ENCODE measurements at places on chromosomes 7 and 10.

DNA sequence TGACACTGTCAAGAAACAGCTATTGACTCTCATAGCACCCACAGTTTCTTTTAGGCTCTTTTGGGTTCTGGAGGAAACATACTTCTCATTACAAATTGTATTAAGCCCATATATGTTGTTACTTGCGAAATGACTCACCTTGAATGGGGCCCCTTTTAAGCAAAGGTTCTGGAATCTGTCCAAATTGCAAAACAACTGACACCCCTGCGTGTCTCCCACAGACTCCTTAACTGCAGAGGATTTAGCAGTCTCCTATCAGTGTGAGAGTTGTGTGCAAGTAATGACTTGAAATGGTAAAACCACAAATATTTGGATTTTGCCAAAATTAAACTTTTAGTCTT is 192.3 kb downstream of the DNAJC1 start:
- no peak for DNase-seq

GRCh38 chr7:91375378-91375777 is 111.1 kb downstream of the FZD1 start:
- DNase-seq = no peak

DNA sequence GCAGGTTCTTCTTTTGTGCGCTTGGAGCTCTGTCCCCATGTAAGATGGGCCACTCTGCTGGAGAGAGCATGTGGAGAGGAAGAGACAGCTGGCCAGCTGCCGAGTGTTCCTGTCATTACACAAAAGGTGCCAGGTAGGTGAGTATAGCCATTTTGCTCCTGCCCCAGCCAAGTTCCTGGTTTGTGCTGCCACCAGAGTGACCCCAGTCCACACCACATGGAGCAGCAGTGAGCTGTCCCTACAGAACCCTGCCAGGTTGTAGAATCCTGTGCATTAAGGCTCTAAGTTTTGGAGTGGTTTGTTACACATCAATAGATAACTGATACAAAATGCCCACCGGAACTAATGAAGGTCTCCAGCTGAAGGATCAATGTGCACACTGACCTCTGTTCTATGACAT is 84.6 kb upstream of the GHITM start:
- DNase-seq = peak; percentile 78

DNA sequence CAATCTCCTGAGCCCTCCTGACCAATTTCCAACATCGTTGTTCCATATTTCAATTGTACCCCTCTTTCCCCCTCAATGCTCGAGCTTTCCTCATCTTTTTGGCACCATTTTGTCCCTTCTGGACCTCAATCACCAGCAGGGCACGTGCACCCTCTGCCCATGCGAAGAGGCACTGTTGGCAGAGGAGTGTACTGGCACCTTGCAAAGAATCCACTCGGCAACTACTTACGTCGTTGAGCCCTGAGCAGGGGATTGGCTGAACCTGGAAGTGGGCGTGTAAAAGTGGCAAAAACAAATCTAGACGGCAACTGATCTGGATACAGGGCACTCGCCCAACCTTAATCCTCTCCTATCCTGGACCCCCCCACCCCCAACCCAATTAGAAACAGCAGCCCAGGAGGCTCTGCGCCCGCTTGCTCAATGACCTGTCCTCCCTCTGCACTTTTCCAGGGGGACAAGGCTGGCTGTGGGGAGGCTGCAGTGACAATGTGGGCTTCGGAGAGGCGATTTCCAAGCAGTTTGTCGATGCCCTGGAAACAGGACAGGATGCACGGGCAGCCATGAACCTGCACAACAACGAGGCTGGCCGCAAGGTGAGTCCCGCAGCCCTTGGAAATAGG is 18.8 kb downstream of the WNT8B start:
- DNase-seq = peak; percentile 57

DNA sequence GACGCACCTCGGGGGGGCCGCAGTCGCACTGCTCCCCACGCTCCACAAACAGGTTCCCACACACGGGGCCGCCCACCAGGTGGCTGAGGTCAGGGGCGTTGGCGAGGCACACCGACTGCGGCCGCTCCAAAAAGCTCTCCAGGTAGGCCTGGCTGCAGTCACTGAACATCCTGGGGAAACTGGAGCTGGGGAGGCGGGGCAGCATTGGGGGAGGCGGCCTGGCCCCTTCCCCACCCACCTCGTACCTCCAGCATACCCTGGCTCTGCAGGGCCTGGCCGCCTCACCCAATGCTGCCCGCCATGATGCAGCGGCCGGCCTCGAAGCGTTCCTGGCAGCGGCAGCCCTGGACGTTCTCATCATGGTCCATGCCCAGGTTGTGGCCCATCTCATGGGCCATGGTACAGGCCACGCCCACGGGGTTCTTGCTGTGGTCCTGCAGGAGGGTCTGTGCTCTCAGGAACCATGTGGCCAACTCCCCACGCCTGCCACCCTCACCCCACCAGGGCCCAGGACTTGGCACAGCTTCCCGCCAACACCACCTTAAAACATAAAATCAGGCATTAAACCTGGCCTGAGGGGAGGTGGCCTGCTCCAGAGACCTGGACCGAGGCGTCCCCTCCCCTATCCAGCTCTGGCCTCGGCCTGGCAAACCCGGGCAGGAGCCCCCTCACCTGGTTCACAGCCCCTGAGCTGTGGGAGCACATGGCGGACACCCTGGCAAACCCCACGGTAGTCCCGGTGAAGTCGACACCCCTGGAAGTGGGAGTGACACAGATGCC is 5.0 kb downstream of the ADAM8 start:
- DNase-seq = no peak

- no peak for DNase-seq
Measured at GRCh38 chr7:33061282-33061937, 1.2 kb downstream of the NT5C3A start.

- no peak for DNase-seq
Measured at GRCh38 chr10:46326066-46326465, 39.3 kb downstream of the ANTXRL start.

GRCh38 chr7:91571601-91572000 is 307.4 kb downstream of the FZD1 start:
- no peak for DNase-seq

- no peak for DNase-seq
Measured at GRCh38 chr10:7795605-7796004, 7.6 kb downstream of the ATP5F1C start.

DNA sequence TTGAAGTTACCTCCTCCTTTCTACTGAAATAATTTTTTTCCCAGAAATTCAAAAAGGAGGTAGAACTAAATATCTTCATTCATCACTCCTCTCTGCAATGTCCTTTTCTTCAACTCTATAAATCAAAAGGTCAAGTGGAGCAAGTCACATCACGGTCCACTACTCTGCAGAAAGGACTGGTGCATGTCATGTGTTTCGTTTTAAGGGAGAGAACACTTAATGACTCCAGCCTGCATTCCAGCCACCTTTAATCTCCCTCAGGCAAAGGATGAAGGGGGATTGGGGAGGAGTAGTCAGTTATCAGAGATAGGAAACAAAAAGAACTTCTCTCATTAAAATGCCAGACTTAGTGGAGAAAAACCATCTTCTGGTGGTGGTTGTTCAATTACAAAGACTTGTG is 78.9 kb downstream of the ANK3 start:
- DNase-seq = no peak

DNA sequence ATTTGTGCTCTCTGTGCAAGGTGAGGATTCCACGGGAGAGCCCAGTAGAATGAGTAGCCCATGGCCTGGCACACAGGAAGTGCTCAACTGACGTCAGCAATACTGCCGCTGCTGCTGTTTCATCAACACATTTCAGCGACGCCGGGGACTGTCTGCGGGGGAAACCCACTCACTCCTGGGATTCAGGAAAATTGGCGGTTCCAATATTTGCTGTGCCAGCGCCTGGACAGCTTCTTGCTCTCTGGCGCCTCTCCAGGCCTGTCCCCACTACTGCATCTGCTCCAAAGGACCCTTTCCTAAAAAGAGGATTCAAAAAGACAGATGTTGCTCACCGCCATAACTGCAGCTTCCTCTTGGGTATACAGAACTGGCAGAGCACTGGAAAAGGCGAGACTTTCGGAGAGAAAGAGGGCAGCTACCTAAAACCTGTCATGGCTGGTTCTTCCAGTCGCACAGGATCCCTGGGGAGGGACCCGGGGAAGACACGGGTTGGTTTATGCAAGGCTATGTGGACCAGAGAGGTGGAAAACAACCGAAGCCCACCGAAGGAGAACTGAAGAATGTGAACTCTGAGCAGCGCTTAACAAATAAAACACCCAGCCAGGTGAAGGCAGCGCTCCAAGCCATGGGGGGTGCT is 39.7 kb upstream of the ENO4 start:
- no peak for DNase-seq

- no peak for DNase-seq
Measured at GRCh38 chr10:117214401-117214800, 17.1 kb downstream of the KCNK18 start.

DNA sequence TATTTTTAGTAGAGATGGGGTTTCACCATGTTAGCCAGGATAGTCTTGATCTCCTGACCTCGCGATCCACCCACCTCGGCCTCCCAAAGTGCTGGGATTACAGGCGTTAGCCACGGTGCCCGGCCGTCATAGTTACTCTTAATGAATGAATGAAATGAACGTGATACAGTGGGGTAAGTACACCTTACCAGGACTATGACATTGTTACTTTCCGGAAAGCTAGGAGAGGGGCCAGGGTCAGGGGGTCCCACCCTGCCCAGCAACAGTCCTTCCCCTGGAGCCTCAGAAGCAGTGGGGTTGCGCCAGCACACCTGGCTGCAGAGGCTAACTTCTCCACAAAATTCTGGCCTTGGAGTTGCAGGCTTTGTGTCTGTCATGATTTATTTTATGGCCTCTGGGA is 21.4 kb downstream of the VSTM4 start:
- DNase-seq = no peak

DNA sequence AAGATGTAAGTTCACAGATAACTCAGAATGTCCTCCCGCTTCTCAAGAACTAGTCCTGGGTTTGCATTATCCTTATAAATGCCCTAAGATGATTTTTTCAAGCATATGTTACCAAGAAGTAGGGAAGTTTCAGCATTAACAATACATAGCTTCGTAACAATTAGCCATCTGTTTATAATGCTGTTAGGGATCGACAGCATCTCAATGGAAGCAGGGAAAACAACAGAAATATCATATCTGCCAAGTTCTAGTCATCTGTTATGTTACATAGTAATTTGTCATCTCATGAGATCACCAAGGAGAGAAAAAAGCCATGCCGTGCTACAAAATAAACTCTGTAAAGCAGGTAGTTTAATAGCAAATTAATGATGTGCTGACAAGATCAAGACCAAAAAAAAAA is 731.5 kb upstream of the C7orf33 start:
- no peak for DNase-seq

- DNase-seq = no peak
Measured at GRCh38 chr7:48548667-48549066, 375.7 kb upstream of the CDC14C start.

- DNase-seq = no peak
Measured at GRCh38 chr10:10417671-10418070, 600.0 kb upstream of the CELF2 start.

DNA sequence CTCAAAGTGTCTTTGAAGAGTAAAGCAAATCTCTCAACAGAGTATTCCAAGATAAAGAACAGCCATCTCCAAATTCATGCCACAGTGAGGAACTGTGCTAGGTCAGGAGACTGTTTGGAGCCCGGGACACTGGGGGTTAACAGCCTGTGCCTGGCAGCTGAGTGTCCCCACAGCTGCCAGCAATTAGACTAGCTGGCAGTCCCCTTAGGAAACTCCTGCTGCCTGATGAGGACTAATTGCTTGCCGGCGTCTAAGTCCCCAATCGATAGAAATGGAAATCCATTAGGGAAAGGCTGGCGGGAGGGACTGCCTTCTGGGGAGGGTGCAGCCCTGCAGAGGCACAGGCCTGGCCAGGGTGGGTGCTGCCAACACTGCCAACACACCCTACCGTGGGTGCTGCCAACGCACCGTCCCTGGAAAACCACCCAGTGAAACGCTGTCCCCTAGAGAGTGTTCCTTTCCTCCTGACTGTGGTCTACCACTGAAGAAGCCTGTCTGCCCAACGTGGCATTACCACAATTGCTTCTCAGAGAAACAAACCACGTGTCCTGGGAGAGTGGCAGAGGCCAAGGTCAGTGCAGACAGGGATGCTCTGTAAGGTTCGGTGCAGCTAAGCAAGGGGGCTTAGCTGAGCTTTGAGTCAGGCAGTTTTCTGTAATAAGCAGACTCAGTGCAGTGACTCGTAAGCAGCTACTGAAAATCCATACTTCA is 60.8 kb downstream of the XRCC2 start:
- DNase-seq = peak; percentile 96

DNA sequence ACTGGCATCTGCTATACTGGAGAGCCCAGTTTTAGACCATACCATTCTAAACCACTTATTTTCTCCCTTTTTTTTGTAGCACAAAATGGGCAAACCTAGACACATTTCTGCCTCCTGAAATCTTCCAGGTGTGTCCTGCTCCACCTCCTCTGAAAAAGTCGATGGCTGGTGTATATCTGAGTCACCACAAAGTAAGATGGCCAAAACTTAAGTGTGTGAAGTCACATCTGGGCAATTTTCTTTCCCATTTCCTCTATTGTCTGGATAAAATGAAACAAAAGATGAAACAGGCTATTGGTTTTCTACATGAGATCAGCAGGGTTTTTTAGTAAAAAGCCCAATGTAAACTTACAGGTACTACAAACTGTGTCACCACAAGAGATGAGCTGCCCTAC is 65.5 kb downstream of the OSBPL3 start:
- DNase-seq = no peak

- no peak for DNase-seq
Measured at GRCh38 chr7:4030346-4030950, 651.6 kb upstream of the FOXK1 start.

- no peak for DNase-seq
Measured at GRCh38 chr10:14995964-14996565, 36.9 kb downstream of the MEIG1 start.

GRCh38 chr7:114295522-114295921 is 119.1 kb upstream of the FOXP2 start:
- DNase-seq = no peak

GRCh38 chr10:111648046-111648445 is 535.5 kb downstream of the GPAM start:
- no peak for DNase-seq

GRCh38 chr7:2522780-2523433 is 3.3 kb downstream of the LFNG start:
- peak; percentile 45 for DNase-seq

- no peak for DNase-seq
Measured at GRCh38 chr10:77524281-77524711, 113.3 kb downstream of the KCNMA1 start.

- no peak for DNase-seq
Measured at GRCh38 chr10:100792574-100792973, 47.2 kb downstream of the PAX2 start.

- no peak for DNase-seq
Measured at GRCh38 chr7:27095050-27095896, 527 bp downstream of the HOXA1 start.

DNA sequence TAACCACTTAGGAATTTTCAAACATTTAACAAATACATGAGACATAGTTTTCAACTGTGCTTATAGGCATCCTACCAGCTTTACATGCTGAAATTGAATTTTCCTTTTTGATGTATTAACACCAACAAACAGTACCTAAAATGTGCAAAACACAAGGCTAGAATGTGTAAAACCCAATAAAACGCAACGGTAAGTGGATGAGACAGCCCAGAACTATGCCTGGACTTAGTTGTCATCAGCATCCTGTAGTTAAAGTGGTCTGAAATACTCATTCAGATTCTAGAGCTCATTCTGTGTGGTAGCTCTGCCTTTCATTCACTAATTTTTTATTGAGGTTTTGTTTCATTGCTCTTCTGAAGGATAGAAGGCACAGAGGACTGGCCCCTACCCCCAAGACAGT is 137.1 kb downstream of the BMPER start:
- no peak for DNase-seq
